ENCODE measurements at places on chromosomes 5 and 9.

DNA sequence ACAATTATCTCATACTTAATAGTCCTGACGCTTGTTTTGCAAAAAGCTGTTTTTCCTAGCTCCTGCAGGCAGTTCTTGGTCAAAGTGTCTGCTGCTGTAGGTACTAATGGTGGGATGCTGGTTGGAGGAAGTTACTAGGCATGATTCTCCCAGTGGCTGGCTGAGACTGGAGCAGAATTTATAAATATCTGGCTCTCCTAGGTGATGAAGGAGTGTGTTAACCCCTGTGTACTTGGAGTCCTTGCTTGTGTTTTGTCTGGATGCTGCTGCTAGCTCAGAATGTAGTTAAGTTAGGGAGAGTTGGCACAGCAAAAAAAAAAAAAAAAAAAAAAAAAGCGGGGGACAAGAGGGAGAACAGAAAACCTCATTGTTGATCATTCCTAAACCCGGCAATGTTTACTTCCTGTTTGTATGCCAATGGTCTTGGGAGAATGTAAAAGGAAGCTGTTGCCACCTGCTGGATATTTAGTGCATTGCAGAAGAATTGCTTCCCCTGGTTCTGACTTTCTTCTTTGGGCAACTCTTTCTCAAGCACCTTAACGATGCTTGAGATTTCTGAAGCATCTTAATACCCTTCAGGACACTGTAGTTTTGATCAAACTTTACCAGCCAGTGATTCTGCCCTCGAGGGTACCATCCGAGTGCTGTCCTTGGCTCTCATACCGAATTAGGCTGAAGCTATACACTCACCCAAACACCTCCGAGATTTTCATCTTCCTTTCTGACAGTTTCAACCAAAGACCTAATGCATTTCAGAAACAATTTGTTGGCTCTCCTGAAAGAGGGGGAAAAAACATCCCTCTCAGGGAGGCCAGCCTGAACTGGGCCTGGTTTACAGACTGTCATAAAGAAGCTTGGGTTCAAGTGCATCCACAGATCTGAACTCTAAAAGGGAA, 71.7 kb upstream of the WWC1 start:
- no peak for DNase-seq

DNA sequence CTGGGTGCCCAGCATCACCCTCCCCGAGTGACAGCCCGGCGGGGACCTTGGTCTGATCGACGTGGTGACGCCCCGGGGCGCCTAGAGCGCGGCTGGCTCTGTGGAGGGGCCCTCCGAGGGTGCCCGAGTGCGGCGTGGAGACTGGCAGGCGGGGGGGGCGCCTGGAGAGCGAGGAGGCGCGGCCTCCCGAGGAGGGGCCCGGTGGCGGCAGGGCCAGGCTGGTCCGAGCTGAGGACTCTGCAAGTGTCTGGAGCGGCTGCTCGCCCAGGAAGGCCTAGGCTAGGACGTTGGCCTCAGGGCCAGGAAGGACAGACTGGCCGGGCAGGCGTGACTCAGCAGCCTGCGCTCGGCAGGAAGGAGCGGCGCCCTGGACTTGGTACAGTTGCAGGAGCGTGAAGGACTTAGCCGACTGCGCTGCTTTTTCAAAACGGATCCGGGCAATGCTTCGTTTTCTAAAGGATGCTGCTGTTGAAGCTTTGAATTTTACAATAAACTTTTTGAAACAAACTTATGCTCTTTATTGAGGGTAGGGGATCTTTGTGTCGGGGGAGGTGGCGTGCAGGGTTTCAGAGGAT, 1.3 kb downstream of the GADD45G start:
- peak; percentile 78 for DNase-seq

- DNase-seq, result no peak
Measured at GRCh38 chr9:36868586-36869282, 165.3 kb downstream of the PAX5 start.

DNA sequence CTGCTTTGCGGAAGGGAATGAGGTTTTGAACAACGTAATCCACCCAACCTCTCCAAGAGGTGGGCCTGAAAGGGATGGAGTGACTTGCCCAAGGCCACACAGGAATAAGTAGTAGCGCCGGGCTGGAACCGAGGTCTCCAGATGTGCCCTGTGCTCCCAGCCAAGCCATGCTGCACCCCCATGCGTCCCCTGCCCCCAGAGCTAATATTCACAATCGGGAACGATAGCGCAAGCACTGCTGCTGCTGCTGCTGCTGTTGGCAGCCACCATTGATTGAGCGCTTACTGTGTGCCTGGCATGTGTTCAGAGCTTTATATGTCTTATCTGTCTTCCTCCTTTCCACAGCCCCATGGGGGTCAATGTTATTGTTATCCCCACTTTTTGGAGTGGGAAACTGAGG, 43.9 kb downstream of the AMBP start:
- DNase-seq, result peak; percentile 36

- no peak for DNase-seq
Measured at GRCh38 chr5:68225188-68225910, 9.8 kb downstream of the PIK3R1 start.

DNA sequence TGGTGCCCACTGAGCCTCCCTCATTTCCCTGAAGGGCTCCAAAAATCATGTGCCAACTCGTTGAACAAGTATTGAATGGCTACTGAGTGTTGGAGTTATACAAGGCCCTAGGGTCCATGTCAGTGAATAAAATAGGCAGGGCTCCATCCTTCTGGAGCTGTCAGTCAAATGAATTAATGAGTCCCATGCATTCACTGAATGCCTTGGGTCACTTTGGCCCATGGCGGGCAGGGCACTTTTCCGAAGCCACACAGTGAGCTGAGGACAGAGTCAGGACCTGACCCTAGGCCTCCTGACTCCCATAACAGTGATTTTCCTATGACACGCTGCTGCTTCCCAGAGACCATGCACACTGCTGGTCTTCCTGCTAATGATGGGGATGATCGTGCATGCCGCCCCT, 27.3 kb upstream of the SLC36A1 start:
- DNase-seq, result no peak

GRCh38 chr9:138115506-138115905, 237.9 kb downstream of the CACNA1B start:
- peak; percentile 36 for DNase-seq

- DNase-seq, result no peak
Measured at GRCh38 chr9:98706651-98707165, 2.0 kb downstream of the GABBR2 start.

GRCh38 chr9:69963803-69964202, 79.8 kb upstream of the MAMDC2 start:
- DNase-seq, result no peak

- DNase-seq, result no peak
Measured at GRCh38 chr5:8923526-8923925, 622.3 kb downstream of the SEMA5A start.

- no peak for DNase-seq
Measured at GRCh38 chr5:113176196-113176595, 199.6 kb downstream of the DCP2 start.

GRCh38 chr5:78640662-78641474, 7.7 kb downstream of the LHFPL2 start:
- DNase-seq, result no peak

GRCh38 chr5:128084228-128085167, 932 bp downstream of the SLC12A2 start:
- peak; percentile 83 for DNase-seq

- no peak for DNase-seq
Measured at GRCh38 chr5:78691084-78691960, 42.8 kb upstream of the LHFPL2 start.

DNA sequence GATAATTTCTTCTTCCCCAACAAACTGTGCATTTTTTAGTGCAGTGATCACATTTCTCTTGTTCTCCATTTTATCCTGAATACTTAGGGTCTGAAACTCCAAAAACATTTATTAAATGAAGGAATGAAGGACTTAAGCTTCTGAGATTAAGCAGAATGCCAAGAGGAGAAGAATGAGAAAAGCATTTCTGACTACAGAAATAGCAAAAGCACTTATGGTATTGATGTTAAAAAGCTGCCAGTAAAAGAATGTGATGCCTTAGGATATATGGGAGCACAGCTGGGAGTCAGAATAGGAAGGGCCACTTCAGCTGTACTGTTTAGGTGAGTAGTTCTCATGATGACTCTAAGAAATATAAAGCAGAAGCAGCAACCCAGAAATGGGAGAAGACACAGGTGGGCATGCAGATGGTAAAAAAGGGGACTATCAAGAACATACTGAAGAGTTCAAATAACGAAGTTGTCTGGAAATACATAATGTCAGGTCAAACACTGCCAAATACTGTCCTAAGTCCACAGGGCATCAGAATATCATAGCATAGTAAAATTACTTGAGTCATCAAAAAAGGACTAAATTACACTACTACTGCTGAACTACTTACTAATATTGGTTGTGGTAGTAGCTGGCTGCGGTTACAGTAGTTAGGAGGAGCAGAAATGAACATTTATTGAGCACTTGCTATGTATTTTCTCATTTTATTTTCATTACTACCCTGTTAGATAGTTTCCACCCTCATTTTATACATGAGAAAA, 132.7 kb downstream of the MAPKAP1 start:
- DNase-seq, result no peak

- DNase-seq, result peak; percentile 66
Measured at GRCh38 chr5:143228597-143229293, 174.7 kb downstream of the NR3C1 start.

DNA sequence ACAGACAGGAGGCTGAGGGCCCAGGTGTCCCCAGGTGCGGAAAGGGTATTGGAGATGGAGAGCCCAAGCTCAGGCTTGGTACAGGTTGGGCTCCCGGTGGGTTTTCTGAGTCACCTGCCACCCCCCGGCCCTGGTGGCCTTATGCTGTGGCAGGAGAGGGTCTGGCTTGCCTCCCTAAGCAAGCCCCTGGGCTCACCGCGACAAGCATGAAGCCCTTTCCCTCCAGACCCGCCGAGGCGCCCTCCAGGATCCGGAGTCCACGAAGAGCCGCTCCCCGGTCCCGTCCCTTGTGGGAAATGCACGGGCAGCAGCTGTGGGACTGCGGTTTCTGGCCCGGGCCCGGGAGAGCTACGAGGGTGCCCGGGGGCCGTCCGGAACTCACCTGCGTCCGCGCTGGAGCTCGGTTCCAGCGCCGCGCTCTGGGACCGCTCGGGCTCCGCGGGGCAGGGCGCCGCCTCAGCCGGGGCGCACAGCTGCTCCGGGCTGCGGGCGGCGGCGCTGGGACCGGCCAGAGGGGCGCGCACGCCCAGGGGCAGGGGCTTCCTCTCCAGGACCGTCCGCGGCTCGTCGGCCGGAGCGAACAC, 757 bp downstream of the SAPCD2 start:
- no peak for DNase-seq

- no peak for DNase-seq
Measured at GRCh38 chr5:101482931-101483330, 579.8 kb upstream of the ST8SIA4 start.

DNA sequence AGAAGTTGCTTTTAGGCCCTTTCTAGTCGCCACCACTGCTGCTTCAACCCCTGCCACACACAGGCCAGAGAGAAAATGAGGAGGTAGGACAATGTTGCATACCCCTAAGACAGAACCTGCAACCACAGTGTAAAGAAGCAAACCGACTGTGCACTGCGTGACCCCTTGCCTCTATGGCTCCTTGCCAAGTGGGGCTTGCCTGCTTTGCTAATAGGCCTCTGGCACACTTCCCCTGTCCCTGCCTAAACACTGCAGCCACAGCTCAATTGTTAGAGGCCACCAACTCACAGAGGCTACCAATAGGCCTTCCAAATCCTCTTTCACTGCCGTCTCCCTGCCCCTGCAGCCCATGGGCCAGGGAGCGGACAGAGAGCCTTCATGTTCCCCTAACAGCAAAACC, 280.1 kb downstream of the CDH10 start:
- DNase-seq, result no peak

DNA sequence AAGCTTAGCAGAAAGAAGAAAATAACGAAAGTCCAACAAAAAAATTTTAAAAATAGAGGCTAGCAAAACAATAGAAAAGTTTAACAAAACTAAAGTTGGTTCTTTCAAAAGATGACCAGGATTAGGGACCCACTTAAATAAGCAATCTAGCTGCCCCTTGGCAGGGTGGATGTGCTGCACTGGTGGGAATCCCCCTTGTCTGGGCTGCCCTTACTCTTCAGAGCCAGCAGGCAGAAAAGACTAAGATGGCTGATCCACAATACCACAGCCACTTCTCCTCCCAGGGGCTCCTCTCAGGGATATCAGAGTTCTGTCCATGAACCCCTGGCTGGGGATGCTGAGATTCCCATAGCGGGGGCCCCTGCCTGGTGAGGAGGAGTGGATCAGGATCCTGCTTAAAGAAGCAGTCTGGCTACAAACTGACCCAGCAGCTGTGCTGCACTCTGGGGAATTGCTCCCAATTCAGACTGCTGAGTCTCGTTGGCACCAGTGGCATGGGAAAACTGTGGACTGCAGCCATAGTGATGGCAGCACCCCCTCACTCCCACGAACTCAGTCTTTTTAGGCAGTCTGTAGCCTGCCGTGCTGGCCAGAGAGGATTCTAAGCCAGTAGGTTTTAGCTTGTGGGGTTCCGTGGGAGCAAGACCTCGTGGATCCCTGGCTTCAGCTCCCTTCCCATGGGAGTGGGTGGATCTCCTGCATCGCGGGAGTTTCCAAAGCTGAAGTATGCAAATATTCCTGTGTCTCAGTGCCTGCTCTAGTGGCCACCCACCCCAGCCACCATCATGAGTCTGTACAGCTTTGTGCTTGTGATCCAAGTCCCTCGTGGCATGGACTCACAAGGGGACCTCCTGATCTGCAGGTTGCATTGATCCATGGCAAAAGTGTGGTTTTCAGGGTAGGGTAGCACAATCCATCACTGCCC, 2.9 kb upstream of the INSL6 start:
- no peak for DNase-seq

DNA sequence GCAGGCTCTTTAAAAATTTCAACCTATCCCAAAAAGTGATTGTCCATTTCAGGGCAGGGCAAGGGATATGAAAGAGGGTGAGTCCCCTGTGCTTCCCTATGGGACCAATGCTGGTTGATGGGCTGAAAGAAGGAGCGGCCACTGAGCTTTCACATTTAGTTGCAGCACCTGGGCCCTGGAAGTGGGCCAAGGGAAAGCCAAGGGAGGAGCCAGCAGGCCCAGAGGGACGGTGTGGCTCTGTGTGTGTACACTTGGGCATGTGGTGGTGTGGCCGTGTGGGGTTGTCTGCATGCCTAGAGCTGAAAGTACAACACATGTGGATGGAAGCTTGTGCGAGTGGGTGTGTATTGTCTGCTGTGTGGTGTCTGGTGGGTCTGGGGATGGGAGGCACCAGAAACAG, 14.0 kb upstream of the PSMD5 start:
- no peak for DNase-seq

- no peak for DNase-seq
Measured at GRCh38 chr5:167573370-167574127, 717.9 kb upstream of the WWC1 start.

GRCh38 chr5:102595332-102595731, 96.5 kb upstream of the SLCO6A1 start:
- no peak for DNase-seq

Measured in activated effector memory CD4-positive, alpha-beta T cell treated with anti-CD3 and anti-CD28 coated beads, Interleukin-2, amount 50 U/mL, for 16 hours (primary cell).